ENCODE measurements at places on chromosomes 7 and 10.

DNA sequence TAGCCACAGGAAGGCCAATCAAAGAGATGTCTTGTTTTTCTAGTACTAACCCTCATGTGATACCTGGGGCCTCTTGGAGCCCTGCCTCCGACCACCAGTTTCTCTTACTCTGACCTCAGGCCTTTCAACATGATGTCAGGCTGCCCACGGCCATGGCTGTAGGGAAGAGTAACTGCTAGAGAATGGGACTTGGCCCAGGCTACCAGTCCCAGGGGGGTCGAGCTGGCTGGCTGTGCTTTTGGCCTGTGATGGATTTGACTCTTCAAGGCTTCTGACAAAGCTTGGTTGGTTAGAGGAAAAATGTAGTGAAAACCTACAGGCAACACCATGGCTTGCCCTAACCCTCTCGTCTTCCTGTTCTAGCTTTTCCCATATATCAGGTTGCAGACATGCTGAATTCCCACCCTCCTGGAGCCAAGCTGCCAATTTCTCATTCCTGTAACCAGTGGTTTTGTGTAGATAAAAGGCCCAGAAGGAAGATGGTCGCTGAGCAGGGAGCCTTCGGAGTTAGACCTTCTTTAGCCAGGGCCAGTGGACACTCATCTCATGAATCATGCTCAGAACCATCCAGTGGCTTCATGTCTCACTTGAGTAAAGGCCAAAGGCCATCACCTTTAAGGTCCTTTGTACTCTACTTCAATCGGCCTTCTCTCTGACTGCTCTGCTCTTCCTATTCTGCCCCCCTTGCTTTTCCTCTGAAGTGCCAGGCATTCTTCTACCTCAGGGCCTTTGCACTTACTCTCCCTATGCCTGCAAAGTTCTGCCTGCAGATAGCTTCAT lies 19.7 kb downstream of the SUFU start:
- DNase-seq = no peak

DNA sequence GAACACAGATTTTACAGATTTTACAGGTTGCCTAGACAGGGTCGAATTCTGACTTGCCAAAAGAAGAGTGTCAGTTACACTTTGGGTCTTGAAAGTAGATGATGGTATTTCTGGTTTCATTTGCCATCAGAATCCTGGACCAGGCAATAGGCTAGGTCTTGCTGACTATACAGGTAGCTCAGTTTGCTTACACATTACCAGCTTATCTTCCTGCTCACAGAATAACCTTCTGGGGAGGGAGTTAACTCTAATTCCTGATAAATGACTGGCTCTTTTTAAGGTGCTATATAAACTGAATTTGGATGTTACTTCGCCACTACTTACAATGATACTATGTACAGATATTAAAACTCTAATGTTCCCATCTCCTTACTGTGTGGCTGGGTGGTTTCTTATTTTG lies 39.8 kb downstream of the GBF1 start:
- DNase-seq = peak; percentile 30

GRCh38 chr7:24842029-24842428 lies 84.8 kb upstream of the GSDME start:
- no peak for DNase-seq

DNA sequence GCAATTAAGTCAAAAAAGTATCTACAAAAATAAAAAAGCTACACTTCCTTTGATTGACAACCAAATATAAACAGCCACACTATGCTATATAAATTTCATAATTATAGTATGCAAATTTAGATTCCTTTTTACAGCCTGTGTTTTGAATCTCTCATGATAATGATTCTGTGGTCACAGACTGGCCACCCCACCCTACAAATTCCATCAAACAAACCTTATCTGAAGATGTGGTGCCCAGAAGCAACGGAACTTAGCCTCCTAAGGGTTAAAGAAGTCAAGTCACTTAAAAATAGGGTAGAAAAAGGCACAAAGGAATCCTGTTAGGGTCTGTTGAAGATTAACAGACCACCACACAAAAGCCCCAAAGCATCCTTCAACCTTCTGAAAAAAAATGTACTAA lies 351.8 kb downstream of the INHBA start:
- no peak for DNase-seq

GRCh38 chr7:157005456-157006204 lies 4.8 kb downstream of the MNX1 start:
- DNase-seq = no peak

Measured in K562 (cell line).